ENCODE measurements at places on chromosomes 1 and 21. TPM values are rescaled to one million over a fixed set of nuclear protein-coding genes. Genes with fewer than 3 reads are reported as not detected.

The FTCD gene
- polyA plus RNA-seq = 1.6 TPM

The RABGAP1L gene
- 30.6 TPM for polyA plus RNA-seq

The TAS1R3 gene
- 0.37 TPM for polyA plus RNA-seq

The CD5L gene
- 6.8 TPM for polyA plus RNA-seq

The FMN2 gene
- 0.14 TPM for polyA plus RNA-seq

All from thymus (tissue), 14 donors.